ENCODE measurements at places on chromosomes 7 and 10.

- DNase-seq: no peak
These were observed 301.6 kb downstream of the NRG3 start for GRCh38 chr10:82176587-82176986.

- peak; percentile 38 for DNase-seq
These were observed 68.1 kb downstream of the DGKB start for GRCh38 chr7:14834456-14834855.

DNA sequence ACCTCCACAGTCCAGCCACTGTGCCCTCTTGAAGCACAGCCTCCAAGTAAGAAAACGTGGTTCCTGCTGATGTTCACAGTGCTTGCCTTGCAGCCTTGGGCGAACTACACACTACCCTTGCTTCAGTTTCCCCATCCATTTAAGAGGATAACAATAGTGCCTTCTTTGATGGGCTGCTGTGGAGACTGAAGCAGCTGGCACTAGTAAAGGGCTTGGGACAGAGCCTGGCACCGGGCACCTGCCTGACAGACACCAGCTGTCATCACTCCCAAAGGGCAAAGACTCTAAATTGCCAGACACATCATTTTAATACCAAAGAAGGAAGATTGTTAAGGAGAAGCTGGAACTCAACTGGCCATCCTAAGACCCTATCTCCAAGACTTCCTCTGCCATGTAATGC, 3.1 kb upstream of the C10orf90 start:
- no peak for DNase-seq

DNA sequence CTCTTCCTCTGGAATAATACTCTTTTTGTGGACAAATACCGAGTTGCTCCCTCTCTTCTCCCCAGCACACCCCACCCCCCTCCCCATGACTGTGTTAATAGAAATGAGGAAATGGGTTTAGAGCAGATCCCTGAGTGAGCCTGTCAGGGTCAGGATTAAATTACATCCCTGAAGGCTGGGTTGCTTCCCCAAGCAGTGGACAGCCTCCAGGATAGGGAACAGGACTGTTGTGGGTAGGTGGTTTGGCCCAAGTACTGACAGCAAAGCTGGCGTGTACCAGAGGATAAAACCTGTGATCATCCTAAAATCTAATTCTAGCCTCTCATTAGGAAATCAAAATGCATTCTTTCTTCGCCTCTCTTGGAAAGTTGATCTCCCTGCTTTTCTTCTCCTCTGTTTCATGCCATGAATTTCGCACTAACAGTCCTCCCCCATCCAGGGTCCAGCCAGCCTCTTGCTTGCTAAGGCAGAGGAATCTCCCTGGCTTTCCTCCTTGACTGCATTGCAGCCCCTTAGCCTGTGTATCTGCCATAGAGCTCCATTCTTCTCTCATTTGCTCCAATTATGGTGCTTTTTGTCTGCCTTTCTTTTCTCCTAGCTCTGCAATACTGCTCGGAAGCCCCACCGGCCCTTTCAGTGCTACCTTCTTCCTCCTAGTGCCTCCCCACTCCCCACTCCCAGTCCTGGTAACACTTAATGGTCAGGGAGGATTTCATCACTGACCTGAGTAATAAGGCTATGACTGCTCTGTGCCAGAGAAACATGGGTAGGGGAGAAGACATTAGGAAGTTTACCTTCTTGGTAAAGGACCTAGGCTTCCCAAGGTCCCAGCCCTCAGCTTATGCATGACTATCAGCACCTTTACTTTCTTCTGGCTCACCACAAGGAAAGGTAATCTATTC, 8.4 kb downstream of the LRRC4 start:
- DNase-seq: peak; percentile 63

- DNase-seq: peak; percentile 57
These were observed 8.8 kb upstream of the AFAP1L2 start for GRCh38 chr10:114412907-114413797.

- DNase-seq: no peak
These were observed 172.3 kb upstream of the PPP2R2D start for GRCh38 chr10:131728286-131729228.

DNA sequence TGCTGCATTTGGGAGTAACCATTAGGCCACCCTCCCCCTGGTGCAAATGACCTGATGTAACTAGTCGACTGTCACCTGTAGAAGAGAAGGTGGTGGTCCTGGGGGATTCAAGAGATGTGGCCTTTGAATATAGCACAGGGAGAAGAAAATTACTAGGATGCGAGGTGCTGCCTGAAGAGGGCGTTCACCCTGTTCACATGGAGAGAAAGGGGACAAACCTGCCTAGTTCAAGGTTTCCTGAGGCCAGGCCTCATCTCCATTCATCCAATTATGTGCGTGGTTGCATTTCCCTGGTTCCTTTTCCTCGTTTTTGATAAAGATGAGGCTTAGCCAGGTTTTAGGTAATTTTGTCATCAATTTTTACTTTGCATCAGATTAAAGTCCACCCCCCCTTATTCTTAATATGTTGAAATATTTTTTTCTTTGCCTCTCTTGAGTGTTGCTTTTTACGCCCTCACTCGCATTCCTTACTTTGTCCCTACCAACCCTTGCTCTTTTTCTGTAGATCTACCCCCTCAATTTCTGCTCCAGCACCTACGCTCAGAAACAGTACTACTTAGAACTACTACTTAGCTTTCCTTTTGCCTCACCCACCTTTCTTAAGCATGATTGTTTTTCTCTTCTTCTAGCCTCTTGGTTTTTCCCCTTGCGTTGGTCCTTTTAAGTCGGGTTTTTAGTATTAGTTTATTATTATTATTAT, 13.7 kb downstream of the CLCN1 start:
- DNase-seq: no peak

GRCh38 chr7:69613846-69614245, 15.6 kb downstream of the AUTS2 start:
- DNase-seq: no peak

- DNase-seq: peak; percentile 73
These were observed 134.8 kb upstream of the SHH start for GRCh38 chr7:155947051-155947450.

DNA sequence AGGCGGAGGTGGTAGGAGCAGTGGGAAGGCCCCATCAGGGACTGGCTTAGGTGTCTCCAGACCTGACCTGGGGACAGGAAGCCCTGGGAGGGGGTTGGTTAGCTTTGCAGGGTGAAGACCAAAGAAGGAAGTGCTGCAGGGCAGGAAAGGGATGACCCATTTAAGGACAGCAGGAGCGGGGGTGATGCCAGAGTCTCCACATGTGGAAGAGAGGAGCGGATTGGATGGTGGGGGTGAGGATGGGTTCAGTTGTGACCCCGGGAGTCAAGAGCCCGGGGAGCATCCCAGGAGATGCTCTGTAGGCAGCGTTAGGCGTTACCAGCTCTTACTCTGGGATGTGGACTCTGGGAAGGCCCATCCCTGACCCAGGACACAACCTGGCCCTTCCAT, 3.1 kb upstream of the LDB3 start:
- DNase-seq: no peak

DNA sequence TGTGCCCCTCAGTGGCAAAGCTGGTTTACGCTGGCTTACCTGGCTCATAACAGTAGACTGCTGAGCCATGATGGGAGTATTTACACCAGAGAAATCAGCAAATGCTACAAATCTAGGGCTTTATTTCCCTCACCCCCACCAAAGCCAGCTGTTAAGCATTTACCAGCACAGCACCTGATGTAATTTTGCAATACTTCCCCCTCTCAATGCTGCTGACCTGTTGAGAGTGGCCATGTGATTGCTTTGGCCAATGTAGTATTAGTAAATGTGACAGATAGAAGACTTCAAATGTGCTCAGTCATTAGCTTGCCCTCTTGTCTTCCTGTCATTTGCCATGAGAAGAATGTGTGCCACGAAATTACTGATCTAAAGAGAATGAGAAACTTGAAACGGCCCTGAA, 46.6 kb downstream of the HERPUD2 start:
- DNase-seq: no peak

DNA sequence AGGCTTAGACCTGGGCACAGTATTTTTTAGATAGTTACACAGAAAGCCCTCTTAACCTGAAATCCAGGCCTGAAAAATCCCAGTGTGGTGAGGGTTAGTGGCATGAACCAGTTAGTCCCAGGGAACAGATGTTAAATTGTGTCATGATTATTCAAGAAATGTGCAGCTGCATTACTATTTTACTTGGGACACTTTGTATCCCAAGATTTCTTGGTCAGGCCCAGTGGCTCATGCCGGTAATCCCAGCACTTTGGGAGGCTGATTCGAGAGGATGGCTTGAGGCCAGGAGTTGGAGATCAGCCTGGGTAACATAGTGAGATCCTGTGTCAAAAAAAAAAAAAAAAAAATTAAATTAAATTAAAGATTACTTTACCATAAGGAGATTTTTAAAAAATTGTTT, 36.0 kb upstream of the OTUD1 start:
- DNase-seq: no peak

- DNase-seq: no peak
These were observed 120.1 kb upstream of the PRR15 start for GRCh38 chr7:29443552-29443951.

- no peak for DNase-seq
These were observed 26.0 kb upstream of the VAX1 start for GRCh38 chr10:117163954-117164548.

- DNase-seq: no peak
These were observed 3.2 kb downstream of the ZCWPW1 start for GRCh38 chr7:100425347-100425746.

GRCh38 chr10:112784022-112784461, 166.0 kb upstream of the TCF7L2 start:
- no peak for DNase-seq

DNA sequence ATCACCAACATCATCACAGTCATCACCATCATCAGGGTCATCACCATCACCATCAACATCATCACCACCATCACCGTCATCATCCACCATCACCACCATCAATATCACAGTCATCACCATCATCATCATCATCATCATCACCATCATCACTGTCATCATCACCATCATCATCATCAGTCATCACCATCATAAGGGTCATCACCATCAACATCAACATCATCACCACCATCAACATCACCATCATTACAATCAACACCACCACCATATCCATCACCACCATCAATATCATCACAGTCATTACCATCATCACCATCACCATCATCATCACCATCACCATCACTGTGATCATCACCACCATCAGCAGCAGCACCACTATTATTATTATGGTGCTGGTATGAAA, 218.9 kb downstream of the TNS3 start:
- no peak for DNase-seq

GRCh38 chr7:110835849-110836248, 255.1 kb upstream of the LRRN3 start:
- DNase-seq: no peak

- DNase-seq: no peak
These were observed 91.8 kb upstream of the PDLIM1 start for GRCh38 chr10:95382596-95382995.

- DNase-seq: no peak
These were observed 135.9 kb upstream of the CCDC6 start for GRCh38 chr10:60042262-60042661.

DNA sequence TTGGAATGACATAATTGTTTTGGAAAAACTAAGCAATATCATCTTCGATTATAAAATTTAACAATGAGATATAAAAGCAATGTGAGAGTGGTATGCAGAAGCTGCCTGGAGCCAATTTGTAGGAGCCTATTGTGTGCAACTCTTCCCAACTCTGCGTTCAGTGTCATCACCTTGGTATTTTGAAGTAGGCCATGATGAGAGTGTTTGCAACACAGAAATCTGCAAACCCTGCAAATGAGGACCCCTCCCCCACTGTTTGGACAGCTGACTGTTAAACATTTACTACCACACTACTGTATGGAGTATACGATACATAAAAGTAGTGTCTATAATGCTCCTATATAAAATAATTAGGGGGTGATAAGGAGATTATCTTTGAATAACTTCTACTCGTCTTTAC, 531.3 kb downstream of the ATRNL1 start:
- DNase-seq: peak; percentile 15

DNA sequence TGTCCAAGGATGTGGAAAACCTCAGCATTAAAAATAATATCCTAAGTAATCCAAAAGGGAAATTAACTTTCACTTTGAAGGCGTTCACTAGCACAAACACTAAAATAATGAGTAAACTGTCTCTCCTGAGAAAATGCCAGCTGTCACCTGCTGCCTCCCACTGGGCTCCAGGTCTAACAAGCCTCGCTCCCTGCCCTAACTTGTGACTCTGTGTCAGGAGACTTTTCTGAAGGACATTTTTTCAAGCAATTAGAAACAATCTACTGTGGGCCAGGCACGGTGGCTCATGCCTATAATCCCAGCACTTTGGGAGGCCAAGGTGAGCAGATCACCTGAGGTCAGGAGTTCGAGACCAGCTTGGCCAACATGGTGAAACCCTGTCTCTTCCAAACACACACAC, 72.8 kb upstream of the GLCCI1 start:
- DNase-seq: no peak

GRCh38 chr7:30147223-30147622, 12.4 kb downstream of the MTURN start:
- DNase-seq: no peak

GRCh38 chr7:16916105-16916639, 34.4 kb upstream of the AGR3 start:
- DNase-seq: peak; percentile 90

- no peak for DNase-seq
These were observed 50.5 kb downstream of the FZD1 start for GRCh38 chr7:91314591-91315323.

DNA sequence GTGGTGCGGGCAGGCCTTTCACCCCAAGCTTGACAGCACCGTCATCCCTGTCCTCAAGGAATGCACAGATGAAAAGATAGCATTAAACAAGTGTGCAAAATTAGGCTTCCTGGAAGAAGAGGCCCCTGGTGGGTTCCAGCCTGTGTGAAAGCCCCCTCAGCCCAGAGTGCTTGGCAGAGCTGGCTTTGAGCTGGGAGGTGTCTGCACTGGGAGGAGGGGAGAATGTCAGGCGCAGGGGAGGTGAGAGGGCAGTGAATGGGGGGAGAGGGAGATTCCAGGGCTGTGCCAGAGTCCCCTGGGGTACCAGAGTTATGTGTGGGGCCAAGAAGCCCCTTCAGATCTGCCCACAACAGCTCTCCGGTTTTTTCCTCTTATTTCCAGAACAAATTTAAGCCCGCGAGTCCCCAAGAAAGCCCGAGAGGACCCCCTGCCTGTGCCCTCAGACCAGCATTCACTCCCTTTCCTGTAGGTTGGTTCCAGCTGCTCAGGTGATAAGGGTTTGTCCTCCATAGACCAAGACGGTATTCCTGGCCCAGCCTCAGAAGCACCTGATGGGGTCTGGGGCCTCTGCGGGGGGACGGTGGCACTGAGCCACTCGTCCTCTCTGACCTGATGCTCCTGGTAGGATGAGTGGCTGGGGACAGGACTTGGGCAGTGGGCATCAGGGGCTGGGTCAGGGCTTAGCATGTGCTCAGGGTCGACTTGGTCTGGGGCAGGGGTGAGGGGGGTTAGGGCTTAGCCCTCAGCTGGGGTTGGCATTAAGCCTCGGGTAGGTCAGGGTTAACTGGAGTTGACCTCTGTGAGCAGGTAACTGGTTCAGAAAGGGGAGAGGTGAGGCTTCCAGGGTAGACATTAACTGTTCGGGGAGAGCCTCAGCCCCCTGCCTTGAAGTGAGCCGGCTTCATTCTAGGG, 43.4 kb downstream of the ADCYAP1R1 start:
- no peak for DNase-seq
